ENCODE measurements at places on chromosomes 4 and X. TPM values are rescaled to one million over a fixed set of nuclear protein-coding genes. Genes with fewer than 3 reads are reported as not detected.

DNA sequence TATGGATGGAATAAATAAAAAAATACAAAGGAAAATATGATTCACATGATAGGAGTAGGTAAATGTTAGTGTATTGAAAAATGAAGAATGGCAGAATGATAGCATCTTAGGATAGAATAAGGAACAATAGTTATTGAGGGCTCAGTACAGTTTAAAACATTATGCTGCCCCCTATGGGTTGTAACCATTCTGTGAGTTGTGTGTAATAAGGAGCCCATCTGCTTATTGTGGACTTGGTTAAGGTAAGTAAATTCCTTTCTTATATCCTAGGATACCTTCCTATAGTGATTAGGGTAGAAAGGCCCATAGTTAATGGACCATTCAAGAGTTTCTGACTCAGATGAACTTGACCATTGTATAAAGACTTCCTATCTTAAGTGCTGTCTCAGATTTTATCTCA is 195.8 kb downstream of the PDHA2 start:
- no peak overlapping the region for H3K27ac ChIP-seq
- DNase-seq: peak; percentile 39
- H3K27me3 ChIP-seq: no peaks in the 10 kb centered on the region
- H3K4me3 ChIP-seq: no peak overlapping the region

DNA sequence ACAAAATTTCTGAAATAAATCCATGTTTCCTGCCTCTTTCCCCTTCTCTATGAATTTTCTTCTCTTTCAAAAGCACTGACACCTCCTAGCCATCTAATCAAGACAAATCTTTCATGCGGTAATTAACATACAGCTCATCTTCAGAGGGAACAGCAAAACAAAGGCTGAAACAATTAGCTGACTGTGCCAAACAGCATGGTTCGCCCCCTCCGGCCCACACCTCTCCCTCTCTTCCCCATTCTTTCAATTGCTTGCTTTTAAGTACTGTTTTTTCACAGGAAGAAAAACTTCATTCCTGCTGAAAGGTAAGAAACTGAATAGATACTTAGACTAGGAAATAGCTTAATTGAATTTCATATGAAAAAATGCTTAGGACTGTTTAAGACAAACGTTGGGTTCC is 291.1 kb upstream of the NOCT start:
- H3K36me3 ChIP-seq: no peaks in the 10 kb centered on the region
- H3K4me3 ChIP-seq: no peak overlapping the region
- H3K27ac ChIP-seq: no peak overlapping the region
- H3K27me3 ChIP-seq: no peaks in the 10 kb centered on the region
- no peak for DNase-seq

GRCh38 chrX:87397103-87397886 is 120.3 kb upstream of the KLHL4 start:
- no peak overlapping the region for H3K27ac ChIP-seq
- H3K36me3 ChIP-seq: no peaks in the 10 kb centered on the region
- no peaks in the 10 kb centered on the region for H3K27me3 ChIP-seq
- H3K4me1 ChIP-seq: no peaks in the 10 kb centered on the region
- H3K4me3 ChIP-seq: no peak overlapping the region

DNA sequence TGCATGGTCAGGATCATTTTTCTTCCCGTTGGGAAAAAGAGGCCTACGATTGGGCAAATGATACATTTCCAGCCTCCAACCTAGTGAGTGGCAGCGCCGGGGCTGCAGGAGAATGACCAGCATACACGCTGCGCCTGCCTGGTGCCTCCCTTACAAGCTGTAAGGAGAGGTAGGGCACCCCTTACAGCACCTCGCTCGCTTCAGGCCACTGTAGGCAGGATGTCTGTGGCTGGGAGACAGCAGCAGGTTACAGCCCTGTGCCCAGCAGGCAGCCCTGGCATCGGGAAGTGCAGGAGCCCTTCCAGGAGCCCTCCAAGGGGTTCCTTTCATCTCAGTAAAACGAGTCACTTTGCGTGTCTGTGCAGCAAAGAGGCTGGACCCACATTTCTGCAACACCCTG is 88.4 kb downstream of the EVC start:
- no peak overlapping the region for H3K4me3 ChIP-seq
- no peaks in the 10 kb centered on the region for H3K4me1 ChIP-seq
- H3K27ac ChIP-seq: no peak overlapping the region
- peaks cover 8% of the 10 kb centered on the region for H3K36me3 ChIP-seq

- H3K36me3 ChIP-seq: no peaks in the 10 kb centered on the region
- H3K4me1 ChIP-seq: peaks cover 14% of the 10 kb centered on the region
- H3K27ac ChIP-seq: no peak overlapping the region
- DNase-seq: no peak
- no peak overlapping the region for H3K4me3 ChIP-seq
Measured at GRCh38 chr4:150948710-150949109, 66.4 kb downstream of the LRBA start.

Gene TMEM144
- total RNA-seq: 2.2 TPM

Gene SLBP
- total RNA-seq: 89.5 TPM

DNA sequence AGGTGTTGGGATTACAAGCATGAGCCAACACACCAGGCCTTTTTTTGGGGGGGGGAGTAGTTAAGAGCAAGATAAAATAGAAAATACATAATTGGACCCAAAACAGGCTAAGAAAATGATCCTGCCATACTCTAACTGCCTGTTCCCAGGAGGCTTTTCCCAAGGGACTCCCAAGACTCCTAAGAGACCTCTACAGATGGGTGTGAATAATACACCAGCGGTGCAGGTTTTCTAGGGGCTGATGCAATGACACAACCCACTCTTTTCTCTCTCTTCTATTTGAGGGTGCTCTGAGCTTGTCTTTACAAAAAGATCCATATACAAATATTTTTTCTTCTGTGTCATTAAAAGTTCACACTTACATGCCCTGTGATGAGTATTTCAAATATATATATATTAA is 116.9 kb downstream of the RASL11B start:
- no peaks in the 10 kb centered on the region for H3K36me3 ChIP-seq
- H3K27ac ChIP-seq: no peak overlapping the region
- H3K4me1 ChIP-seq: no peaks in the 10 kb centered on the region
- H3K4me3 ChIP-seq: no peak overlapping the region

GRCh38 chr4:80446248-80446647 is 110.7 kb downstream of the CFAP299 start:
- no peaks in the 10 kb centered on the region for H3K27me3 ChIP-seq
- H3K4me3 ChIP-seq: no peak overlapping the region
- no peaks in the 10 kb centered on the region for H3K36me3 ChIP-seq
- H3K27ac ChIP-seq: no peak overlapping the region
- no peaks in the 10 kb centered on the region for H3K4me1 ChIP-seq

DNA sequence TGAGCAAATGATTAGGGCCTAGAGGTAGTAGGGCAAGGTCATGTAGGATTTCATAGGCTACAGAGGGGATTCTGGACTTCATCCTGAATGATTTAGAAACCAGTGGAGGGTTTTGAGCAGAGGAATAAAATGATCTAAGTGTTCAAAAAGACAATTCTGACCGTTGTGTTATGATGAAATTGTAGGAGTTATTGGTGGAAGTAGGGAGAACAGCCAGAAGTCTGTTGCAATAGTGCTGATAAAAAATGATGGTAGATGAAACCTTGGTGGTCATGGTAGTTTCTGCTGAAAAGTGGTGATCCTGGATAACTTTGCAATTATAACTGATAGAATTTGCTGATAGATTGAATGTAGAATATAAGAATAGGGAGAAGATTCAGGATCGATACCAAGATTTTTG is 60.2 kb downstream of the MID1IP1 start:
- no peak overlapping the region for H3K4me3 ChIP-seq
- no peaks in the 10 kb centered on the region for H3K36me3 ChIP-seq
- H3K27me3 ChIP-seq: no peaks in the 10 kb centered on the region
- no peak for DNase-seq

- no peaks in the 10 kb centered on the region for H3K27me3 ChIP-seq
- DNase-seq: no peak
- H3K4me3 ChIP-seq: no peak overlapping the region
- no peak overlapping the region for H3K27ac ChIP-seq
- no peaks in the 10 kb centered on the region for H3K36me3 ChIP-seq
Measured at GRCh38 chrX:147376601-147377422, 534.9 kb upstream of the FMR1 start.

GRCh38 chrX:39805022-39805421 is 292.7 kb downstream of the BCOR start:
- no peaks in the 10 kb centered on the region for H3K4me1 ChIP-seq
- no peak overlapping the region for H3K4me3 ChIP-seq
- H3K27me3 ChIP-seq: no peaks in the 10 kb centered on the region
- no peaks in the 10 kb centered on the region for H3K36me3 ChIP-seq
- DNase-seq: no peak
- H3K27ac ChIP-seq: no peak overlapping the region

DNA sequence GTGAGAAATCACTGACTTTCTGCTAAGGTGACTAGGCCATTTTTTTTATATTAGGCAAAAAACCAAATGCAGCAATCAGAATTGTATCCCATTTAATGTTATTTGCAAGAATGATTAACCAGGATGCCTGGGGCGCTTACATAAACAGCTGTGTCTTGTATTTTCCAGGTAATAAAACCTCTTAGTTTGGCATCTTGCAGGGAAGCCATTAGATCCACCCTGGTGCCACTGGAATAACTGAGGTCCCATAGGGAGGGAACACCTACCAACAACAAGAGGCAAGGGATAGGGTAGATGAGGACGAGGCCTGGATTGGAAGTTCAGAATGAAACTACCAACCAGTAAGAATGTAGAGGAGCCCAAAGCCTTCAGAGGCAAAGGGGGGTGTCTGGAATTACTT is 288.3 kb downstream of the ARHGAP24 start:
- H3K4me1 ChIP-seq: no peaks in the 10 kb centered on the region
- no peak for DNase-seq
- no peaks in the 10 kb centered on the region for H3K27me3 ChIP-seq
- no peaks in the 10 kb centered on the region for H3K36me3 ChIP-seq

DNA sequence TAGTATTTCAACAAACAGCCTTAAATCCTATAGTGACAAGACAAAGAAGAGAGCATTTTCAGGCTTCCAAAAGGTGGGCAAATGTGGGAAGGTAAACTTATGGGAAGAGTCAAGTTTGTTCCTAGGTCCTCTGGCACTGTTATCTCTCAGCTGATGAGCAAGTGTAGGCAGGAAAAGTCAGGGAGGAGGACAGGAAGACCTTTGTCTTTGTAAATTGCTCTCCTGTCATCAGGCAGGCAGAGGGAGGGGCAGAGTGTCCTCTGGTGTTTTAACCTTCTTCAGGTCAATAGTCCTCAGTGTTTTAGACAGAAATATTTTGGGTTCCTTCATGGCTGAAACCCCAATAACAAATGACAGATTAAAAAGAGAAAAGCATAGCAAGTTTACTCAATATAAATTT is 13.5 kb upstream of the GEMIN8 start:
- H3K36me3 ChIP-seq: no peaks in the 10 kb centered on the region
- H3K27me3 ChIP-seq: no peaks in the 10 kb centered on the region
- DNase-seq: no peak
- H3K4me1 ChIP-seq: no peaks in the 10 kb centered on the region

Gene KDM6A
- 37.0 TPM for total RNA-seq

DNA sequence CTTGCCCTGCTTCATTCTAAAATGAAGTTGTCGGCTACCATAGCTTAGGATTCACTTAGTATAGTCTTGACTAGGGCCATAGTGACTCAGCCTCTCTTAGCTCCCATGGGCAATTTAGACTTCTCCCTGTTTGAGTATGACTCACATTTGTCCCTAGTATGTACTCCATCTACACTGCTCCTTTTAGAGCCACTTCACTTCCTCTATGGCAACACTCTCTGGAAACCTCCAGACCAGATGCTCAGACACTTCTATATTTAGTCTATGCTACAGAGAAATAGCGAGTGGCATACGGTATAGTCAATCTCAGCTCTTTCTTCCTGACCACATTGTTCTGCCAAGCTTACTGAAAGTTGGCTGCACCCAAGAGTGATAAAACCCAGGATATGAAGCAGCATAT is 11.2 kb downstream of the MEPE start:
- H3K27ac ChIP-seq: no peak overlapping the region
- H3K27me3 ChIP-seq: no peaks in the 10 kb centered on the region
- no peaks in the 10 kb centered on the region for H3K4me1 ChIP-seq
- no peak for DNase-seq
